ENCODE measurements at places on chromosomes 2 and 18.

GRCh38 chr2:109683452-109683851 is 69.3 kb downstream of the SOWAHC start:
- DNase-seq, result no peak

DNA sequence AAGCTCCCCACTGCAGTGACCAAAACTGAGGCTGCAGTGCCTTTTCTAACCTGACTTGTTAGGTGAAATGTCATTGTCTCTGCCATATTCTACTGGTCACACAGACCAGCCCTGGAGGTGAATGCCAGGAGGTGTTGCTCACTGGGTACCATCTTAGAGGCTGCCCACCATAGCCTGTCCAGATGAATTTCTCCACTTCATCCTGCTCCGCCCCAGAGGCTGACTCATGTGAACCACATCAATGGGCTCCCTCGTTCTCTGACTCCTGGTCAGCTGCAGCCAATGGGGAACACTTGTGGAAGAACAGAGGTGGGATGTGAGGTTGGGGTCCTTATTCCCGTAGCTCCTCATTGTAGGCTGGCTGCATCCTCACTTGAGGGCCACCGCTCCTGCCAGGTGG is 3.4 kb upstream of the NARS1 start:
- no peak for DNase-seq

DNA sequence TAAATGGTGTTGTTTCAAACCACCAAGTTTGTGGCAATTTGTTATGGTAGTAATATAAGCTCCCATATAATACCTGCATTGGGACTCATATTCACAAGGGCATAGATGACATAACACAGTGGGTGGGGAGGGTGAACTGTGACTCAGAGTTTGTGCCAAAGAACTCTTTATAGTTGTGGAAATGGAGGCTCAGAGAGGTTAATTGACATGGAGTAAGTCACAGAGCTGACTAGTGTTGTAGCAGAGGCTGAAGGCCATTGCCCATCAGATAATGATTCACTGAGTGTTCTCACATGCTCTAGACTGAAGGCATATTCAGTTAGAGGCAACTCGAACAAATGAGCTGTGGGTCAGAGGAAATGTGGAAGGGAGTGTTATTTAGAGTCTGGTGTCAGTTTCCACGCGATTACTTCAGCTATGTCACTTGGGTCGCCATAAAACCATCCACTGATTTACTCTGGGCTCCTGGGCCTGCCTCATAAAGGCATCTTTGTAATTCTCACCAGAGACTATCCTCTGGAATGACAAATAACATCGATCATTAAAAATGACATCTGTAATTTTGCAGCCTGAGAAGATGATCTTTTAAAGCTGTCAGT is 264.7 kb downstream of the CCDC85A start:
- no peak for DNase-seq

DNA sequence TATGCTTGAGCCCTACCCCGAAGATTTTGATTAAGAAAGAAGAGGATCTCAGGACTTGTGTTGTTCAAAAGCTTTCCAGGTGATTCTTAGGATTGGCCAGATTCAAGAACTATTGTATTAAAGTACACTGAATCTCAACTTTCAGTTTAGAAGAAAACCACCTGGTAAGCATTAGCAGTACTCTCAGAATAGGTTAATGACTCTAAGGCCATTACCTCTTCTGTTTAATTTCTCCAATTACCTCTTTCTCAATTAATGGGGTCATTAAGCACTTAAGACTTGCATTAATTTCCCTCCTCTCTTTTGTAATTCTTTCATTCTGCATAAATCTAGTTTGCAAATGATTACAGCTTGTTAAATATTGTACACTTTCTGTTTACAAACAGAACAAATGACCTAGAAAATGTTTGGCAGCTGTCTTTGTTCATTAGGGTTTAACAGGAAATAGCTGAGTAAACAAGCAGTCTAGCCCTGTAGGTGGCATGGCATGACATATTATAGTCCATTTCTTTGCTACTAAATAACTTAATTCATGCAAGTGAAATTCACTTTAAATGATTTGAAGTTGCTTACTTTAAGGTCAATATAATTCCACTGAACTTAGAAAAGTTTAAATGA is 20.4 kb upstream of the TDRD15 start:
- no peak for DNase-seq

GRCh38 chr2:160006475-160006874 is 55.9 kb downstream of the PLA2R1 start:
- no peak for DNase-seq

GRCh38 chr2:127715778-127716449 is 14.6 kb downstream of the SFT2D3 start:
- DNase-seq, result no peak

DNA sequence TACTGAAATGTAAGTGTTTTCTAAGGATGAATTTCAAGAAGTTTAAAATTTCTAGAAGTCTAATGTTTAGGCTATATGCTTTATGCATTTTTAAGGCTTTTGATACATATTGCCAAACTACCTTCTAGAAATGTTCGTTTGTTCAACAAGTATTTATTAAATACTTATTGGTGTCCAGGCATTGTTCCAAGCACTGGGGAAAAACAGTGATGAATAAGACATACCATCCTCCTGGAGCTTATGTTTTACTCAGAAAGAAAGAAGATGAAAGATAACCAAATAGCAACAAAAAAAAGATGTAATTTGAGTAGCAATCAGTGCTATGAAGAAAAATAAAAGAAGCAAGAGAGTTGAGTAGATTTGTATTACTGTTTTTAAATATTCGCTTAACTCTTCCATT is 692.9 kb downstream of the SLC4A3 start:
- DNase-seq, result no peak

- DNase-seq, result no peak
Measured at GRCh38 chr18:5538544-5538943, 5.3 kb downstream of the EPB41L3 start.

- no peak for DNase-seq
Measured at GRCh38 chr2:10772201-10772867, 40.3 kb downstream of the PDIA6 start.

GRCh38 chr18:80161781-80162417 is 52.8 kb downstream of the ADNP2 start:
- no peak for DNase-seq

DNA sequence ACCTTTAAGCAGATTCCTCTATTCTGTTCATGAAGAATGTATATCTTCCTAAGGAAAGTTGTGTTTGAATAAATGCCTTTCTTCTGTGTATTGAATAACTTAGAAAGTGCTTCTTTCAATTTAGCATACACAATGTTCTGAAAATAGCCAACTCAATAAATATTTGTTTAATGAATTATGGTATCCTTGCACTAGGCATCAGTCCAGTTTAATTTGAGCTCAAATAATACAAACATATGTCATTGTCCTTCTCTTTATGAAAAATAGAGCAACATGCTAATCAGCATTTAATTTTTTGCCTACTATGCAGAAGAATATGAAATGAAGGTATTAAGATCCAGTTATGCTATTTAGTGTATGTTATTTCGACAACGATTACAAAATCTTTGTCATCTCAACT is 68.2 kb downstream of the NRXN1 start:
- DNase-seq, result no peak

GRCh38 chr2:31442376-31442775 is 27.8 kb upstream of the XDH start:
- no peak for DNase-seq

- DNase-seq, result no peak
Measured at GRCh38 chr18:9755615-9756014, 47.5 kb downstream of the RAB31 start.

DNA sequence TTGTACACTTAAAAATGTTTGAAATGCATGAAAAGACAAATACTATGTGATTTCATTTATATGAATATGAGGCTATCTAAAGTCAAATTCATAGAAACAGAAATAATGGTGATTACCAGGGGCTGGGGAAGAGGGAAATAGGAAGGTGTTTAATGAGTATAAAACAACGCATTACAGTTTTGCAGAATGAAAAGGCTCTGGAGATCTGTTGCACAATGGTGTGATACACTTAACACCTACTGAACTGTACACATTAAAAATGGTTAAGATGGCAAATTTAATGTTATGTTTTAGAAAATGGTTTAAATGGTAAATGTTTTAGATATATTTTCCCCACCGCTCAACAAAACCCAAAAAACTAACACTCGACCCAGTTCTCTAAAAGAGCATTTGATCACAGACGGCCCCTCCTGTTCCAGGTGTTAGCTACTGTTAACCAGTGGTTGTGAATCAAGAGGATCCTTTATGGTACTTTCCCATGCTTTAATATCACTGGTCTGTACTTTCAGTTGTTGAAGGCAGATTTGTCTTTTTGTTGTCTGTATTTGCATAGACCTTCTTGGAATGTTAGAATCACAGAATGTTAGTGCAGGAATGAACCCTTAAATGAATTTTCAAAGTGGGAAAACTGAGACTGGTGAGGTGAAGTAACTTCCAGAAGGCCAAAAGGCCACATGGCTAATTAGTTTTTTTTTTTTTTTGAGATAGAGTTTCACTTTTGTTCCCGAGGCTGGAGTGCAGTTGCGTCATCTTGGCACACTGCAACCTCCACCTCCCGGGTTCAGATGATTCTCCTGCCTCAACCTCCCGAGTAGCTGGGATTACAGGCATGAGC is 10.2 kb downstream of the RAB10 start:
- no peak for DNase-seq

DNA sequence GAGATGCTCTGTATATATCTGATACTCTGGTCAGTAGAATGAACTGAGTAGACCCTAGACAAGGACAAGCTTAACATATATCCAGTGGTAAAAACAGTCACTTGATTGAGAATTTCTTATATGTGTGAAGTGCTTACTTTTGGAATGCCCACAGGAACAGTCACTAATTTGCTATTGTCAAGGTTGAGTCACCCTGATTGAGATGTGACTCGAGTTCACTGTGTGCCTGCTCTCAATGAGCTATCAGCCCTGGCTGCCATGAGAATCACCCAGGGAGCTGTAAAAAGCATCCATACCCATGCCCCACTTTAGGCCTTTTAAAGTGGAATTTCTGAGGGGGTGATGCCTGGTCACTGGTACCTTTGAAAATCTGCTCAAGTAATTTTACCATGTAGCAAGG is 283.7 kb downstream of the SUCLG1 start:
- no peak for DNase-seq

- no peak for DNase-seq
Measured at GRCh38 chr2:3037196-3038194, 340.1 kb downstream of the EIPR1 start.

GRCh38 chr2:177221970-177222369 is 9.4 kb downstream of the HNRNPA3 start:
- no peak for DNase-seq

GRCh38 chr2:190093793-190094192 is 31.3 kb upstream of the MSTN start:
- DNase-seq, result no peak

DNA sequence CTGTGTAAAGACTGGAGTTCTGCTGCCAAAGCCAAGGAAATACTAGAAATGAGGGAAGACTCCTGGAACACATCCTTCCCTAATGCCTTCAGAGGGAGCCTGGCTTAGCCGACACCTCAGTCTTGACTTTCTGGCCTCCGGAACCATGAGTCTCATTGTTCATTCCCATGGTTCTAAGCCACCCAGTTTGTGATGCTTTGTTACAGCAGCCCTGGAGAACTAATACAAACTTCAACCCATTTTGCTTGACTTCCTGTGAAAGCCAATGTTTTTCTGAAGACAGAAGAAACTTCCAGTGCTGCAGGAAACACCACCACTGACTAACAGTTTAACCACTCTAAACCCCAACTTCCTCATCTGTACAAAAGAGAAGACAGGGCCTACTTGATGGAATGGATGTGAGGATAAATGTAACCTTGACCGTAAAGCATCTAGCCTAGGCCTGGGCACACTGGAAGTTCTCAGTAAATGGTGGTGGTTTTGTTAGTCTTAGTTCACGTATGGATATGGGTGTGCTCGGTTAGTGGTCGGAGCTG is 85.9 kb upstream of the RFX8 start:
- DNase-seq, result no peak

DNA sequence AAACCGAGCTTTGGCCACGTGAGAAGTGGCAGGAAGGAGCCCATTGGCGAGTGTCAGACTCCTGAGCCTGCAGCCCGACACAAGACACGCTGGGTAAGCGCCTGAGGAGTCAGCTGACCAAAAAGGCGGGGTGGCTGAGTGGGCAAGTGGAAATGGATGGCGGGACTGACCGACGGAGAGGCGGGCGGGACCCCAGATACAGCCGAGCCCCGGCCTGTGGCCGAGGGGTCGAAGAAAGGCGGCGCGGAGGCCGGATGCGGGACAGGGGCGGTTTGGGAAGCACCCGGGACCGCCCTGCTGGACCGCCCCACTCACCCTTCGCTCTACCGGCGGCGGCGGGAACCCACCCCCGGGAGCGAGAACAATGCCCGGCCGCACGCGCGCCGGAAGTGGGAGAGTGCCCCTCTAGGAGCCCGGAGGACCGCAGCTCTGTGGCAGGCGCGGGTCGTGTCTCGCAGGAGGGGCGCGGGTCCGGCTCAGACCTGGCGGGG is 22.8 kb downstream of the ZSCAN30 start:
- DNase-seq, result peak; percentile 42

GRCh38 chr2:30820381-30821055 is 13.3 kb upstream of the CAPN13 start:
- no peak for DNase-seq

- DNase-seq, result no peak
Measured at GRCh38 chr2:234098681-234099080, 48.2 kb downstream of the SPP2 start.

DNA sequence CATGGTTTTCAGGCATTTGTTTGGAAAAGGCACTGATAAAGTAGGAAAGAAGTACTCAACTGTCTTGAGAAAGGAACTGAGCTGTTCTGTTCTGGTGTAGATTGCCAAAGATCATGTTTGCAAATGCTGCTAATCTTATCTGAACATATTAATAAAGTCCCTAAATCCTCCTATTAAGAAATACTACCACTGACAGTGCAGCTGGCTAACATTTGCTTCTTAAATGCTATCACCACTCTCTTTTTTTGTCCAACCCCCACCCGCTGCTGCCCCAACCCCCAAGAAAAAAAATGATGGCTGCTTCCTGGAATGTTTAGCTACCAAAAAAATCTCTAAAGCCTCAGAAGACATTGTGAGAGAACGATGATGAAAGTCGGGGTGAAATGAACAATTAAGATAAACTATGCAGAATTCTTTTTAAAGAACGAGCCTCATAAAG is 130.7 kb downstream of the CCBE1 start:
- no peak for DNase-seq

DNA sequence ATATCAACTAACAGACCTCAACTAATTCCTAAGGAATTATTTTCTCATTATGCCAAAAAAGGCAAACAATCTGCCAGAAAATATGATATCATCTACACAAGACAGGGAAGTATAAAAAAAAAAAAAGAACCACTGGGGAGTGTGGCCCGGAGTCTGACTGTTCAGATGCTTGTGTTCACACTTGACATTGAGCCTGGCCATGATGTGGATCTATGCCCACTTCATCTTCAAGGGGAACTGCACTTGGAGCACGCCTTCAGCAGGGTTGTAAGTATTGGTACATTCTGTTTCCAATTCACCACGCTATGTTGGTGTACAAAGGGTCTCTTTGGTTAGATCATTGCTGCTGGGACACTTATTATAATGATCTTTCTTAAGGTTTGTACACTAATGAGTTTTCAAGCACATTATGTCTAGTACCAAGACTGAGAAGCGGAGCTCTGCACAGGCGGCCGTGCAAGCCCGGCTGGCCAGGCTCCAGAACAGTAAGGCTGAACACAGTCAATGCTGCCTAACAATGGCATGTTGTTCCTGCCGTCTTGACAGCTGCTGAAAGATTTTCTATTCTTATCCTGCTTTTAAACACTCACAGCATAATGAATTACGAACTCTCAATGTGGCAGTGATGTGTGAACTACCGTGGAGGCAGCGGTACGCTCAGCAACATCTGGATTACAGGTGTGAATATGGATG is 788.4 kb upstream of the SOX11 start:
- no peak for DNase-seq

GRCh38 chr2:215797676-215798075 is 215.7 kb downstream of the MREG start:
- no peak for DNase-seq

Measured in stimulated activated CD4-positive, alpha-beta T cell treated with anti-CD3 and anti-CD28 coated beads, Interleukin-15, amount 100 ng/mL, for 1 hour (primary cell).